AG09319 (cell line): ENCODE measurements at places on chromosomes 3 and 15.

- DNase-seq: no peak
Measured at GRCh38 chr3:186882881-186883685, 40.6 kb downstream of the ADIPOQ start.

DNA sequence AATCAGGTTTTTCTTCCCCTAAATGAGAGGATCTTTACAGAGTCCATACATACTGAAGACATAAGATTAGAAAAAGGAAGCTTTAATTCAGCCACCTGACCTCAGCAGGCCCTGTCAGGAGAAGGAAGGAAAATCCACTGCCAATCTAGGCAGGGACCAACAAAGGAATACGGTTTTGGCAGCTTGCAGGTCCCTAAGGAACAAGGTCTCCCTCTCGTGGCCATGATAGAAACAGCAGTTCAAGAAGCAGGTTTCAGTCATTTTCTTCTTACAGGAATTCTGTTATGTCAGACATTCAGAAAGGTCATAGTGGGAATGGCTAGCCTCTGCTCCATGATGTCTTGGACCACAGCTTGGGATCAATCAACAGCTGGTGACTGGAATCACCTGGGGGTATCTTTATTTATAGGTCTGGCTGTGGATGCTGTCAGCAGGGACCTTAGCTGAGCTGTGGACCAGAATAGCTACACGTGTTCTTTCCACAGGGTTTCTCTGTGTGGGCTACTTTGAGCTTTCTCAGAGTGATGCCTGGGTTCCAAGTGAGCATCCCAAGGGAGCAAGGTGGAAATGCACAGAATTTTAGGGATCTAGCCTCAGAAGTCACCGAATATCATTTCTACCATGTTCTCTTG is 9.4 kb upstream of the CMSS1 start:
- DNase-seq: peak; percentile 62

DNA sequence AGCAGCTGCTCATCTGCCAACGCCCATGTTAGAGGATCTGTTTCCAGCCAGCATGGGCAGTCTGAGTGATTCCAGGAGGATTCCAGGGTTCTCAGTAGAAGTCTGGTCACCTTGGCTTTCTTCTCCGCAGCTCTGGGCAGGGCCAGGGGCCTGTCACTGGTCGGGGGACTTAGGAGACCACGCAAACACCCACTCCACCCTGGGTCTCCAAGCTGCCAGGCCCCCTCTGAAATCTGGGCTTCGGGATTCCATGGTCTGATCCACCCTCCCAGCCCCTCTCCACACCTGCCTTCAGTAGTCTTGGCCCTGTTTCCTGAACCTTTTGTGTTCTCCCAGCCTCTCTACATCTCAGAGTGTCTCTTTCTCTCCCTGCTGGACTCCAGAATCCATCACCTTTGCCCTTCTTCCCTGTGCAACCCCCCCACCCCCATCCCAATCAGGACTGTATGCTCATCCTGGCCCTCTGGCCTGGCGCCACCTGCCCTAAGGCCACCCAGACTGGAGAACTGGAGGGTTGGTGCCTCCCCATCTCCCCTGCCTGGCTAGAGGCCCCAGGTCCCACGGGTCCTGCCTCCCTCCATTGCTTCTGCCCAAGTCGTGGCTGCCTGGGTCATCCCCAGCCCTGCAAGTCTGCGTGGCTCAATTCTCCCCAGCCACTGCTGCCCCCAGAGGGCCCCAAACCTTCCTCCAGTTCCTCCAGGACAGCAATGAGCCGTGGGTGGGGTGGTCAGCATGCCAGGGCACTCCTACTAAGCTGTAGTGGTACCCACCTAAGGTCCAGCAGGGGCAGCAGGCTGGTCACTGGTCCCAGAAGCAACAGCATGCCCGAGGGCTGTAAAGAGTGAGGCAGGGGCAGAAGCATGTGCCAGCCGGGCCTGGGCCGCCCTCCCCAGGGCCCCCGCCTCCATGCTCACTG is 102.8 kb downstream of the TBC1D2B start:
- DNase-seq: no peak

- no peak for DNase-seq
Measured at GRCh38 chr3:150273396-150273795, 134.7 kb upstream of the TSC22D2 start.

- DNase-seq: no peak
Measured at GRCh38 chr15:49750553-49750952, 129.7 kb downstream of the DTWD1 start.

DNA sequence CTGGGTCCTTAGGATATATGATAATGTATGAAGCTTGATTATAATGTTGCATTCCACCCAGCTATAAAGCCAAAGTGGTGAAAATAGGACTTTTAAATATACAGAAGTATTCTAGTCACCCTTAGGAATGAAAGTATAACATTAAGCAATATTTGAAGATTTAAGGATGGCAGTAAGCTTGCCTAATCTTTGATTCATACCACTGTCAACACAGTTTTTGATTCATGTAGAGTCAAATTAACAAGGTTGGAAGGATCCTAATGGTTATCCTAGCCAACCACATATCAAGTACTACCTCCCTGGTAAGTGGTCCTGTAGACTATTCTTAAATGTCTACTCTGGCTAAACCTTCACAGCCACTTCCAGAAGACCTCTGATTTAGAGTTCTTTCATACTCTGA is 18.6 kb downstream of the ARIH1 start:
- DNase-seq: no peak
